Urinary bladder (tissue), 4 donors: ENCODE measurements at places on chromosomes 6 and 20. TPM values are rescaled to one million over a fixed set of nuclear protein-coding genes. Genes with fewer than 3 reads are reported as not detected.

IL17A gene
- not detected for polyA plus RNA-seq

STK4 gene
- 11.6 TPM for polyA plus RNA-seq

FOXF2 gene
- polyA plus RNA-seq, result 13.1 TPM

LY6G5B gene
- 7.2 TPM for polyA plus RNA-seq

TRAM2 gene
- polyA plus RNA-seq, result 22.9 TPM

CD93 gene
- 52.6 TPM for polyA plus RNA-seq

MEP1A gene
- polyA plus RNA-seq, result not detected

SIRPA gene
- polyA plus RNA-seq, result 27.8 TPM

WFDC10A gene
- not detected for polyA plus RNA-seq

HDGFL1 gene
- not detected for polyA plus RNA-seq

PNPLA1 gene
- 0.13 TPM for polyA plus RNA-seq

MTFR2 gene
- 0.43 TPM for polyA plus RNA-seq

TCP11 gene
- 0.15 TPM for polyA plus RNA-seq

CRNKL1 gene
- 11.9 TPM for polyA plus RNA-seq

FAM217A gene
- polyA plus RNA-seq, result not detected
